ENCODE measurements at places on chromosomes 6 and 20.

DNA sequence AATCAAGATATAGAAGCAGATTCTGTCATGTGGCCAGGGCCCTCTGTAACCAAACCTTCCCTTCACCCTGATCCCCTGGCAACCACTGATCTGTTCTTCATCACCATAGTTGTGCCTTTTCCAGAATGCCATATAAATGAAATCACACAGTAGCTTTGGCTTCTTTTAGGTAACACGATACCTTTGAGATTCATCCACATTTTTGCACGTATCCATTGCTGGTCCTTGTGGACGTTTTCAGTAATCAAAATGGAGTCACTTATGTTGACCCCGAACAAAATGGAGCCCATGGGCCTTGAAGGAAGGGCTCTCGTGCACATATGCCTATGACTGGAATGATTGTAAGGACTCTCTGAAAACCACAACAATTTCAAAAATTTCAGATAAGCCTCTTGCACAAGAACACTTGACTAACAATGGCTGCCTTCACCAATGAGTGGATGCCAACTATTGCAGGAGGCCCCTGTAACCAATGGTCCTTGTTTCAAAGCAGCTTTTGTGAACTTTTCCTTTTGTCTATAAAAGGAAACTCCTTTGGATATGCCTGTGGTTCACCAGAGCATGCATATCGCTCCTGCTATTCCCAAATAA, 84.3 kb upstream of the RALY start:
- no peak for DNase-seq

DNA sequence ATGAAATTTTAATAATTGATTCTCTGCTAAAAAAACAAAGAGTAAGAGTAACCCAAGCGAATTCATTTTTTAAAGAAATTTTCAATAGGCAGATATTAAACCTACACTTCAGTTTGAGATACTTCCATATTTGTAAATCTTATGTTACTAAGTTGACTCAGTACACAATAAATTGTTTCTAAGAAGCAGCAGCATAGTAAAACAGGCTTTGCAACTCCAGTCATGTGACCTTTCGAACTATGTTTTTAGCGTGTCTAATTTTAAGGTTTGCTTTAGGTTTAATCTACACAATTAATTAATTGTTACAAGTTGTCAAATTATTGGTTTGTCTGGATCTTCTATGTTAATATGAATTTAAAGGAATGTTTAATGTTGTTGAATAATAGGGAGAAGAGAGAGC, 708.9 kb upstream of the CITED2 start:
- DNase-seq = no peak

DNA sequence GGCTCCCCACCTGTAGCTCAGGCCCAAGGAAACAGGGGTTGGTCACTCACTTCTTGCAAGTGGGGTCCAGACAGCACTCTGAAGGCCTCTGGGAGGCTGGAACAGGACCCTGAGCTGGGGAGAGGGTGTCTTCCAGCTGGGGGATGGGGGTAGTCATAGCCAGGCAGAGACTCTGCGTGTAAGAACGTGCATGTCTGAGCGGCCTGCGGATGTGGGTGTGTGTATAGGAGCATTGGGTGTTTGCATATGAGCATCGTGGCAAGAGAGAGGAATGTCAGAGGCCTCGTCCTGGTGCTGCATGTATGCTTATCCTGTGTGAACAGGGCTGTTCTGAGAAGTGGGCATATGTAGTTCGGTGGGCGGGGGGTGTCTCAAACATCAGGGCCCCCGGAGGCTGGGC, 12.1 kb downstream of the BPIFB3 start:
- no peak for DNase-seq

- no peak for DNase-seq
Observed at GRCh38 chr6:35691027-35691824, 2.5 kb upstream of the FKBP5 start.

- no peak for DNase-seq
Observed at GRCh38 chr6:120735641-120736040, 598.6 kb downstream of the TBC1D32 start.

DNA sequence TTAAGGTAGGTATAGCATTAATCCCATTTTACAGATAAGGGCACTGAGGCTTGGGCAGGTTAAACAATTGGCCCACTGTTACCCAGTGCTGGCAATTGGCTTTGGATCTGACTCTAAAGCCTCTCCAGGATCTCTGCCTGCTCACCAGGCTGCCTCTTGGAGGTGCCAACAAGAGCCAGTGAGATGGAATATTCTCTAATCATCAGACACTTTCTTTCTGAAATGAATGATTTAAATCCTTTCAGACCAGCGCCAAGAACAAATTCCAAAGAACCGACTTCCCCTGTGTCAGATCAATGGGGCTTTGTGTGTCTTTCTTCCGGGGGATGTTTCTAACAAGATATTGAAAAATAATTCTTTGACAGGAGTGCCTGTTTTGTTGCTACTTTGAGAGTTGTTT, 23.6 kb downstream of the CYP39A1 start:
- no peak for DNase-seq
